BE2C (cell line): ENCODE measurements at places on chromosomes 1 and 21.

DNA sequence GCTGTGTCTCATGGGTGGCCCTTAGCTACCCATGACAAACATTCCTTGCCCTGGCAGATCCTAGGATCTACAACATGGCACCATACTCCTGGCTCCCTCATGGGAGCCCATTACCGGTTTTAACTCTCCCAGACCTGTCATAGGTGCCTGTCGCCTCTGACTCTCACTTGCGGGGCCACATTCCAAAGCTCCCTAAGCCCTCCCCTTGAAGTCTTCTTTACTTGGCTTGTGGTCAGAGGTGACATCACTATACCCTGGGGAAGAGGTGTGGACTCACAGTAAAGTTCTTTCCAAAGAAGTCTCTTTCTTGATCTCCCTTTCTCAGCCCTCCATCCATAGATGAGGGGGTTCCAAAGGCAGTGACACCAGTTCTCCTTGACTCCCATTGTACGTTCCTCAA is 5.4 kb upstream of the SLAMF9 start:
- DNase-seq: no peak

- DNase-seq: no peak
Observed at GRCh38 chr1:113950908-113951307, 21.8 kb downstream of the HIPK1 start.

DNA sequence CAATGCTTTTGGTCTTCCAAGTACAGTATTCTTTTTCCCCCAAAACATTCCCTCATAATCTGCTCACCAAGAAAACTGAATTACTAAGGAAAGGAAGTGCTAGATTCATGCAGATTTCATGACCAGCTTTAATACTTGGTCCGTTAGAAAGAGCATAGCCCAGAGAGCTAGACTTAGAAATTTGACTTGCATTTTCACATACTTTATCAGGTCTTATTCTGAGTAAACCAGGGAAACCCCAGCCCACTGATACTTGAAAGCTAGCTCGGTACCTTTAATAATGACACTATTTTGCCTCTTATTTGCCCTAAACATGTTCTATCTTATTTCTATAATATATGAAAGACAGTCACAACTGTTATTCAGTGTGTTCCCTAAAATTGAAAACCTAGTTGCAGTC is 204.5 kb downstream of the TTLL7 start:
- no peak for DNase-seq

DNA sequence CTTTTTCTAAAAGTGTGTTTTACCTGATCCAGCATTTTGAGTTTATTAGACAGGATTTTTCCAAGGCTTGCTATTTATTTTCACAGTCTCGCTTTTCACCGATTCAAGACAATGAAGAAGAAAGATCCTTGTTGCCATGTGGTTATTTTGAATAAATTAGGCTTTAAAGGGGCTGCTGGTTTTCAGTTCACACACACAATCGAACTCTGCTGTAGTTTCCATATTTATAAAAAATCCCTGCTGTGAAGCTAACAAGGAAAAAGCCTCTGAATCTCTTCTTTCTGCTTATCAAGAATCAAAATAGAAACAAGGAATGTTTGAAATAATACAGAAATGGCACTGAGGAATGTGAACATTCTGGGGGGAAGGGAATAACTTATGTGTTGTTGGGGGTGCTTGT is 102.5 kb upstream of the KAZN start:
- DNase-seq: no peak

DNA sequence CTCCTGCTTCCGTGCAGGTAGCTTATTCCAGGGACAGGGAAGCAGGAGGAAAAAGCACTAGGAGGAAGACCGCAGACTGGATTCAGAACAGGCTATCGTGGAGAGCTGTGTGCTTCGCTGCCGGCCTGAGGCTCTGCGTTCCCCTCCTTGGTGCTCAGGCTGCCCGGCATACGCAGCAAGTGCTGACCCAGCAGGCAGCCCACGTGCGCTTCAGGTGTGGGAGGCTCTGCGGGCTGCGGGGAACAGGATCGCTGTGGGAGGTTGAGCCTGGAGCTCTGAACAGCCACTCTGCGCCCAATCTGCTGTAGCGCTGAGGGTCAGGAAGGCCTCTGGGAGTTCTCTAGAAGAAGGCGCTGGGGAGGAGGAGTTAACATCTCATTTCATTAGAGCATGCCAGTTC is 27.9 kb downstream of the DOP1B start:
- no peak for DNase-seq

DNA sequence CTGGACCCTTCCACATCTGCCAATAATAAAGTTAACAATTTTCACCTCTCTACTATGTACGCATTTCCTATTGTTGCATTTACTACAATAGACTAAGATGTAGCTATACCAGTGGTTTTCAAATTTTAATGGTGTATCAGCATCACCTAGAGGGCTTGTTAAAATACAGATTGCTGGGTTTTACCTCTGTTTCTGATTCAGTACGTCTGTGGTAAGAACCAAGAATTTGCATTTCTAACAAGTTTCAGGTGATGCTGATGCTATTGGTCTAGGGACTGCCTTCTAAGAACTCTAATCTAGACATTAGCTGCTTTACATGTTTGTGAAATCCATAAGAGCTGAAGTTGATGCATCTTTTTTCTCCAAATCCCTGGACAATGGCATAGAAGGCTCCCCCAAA is 59.7 kb downstream of the ERICH3 start:
- DNase-seq: no peak

DNA sequence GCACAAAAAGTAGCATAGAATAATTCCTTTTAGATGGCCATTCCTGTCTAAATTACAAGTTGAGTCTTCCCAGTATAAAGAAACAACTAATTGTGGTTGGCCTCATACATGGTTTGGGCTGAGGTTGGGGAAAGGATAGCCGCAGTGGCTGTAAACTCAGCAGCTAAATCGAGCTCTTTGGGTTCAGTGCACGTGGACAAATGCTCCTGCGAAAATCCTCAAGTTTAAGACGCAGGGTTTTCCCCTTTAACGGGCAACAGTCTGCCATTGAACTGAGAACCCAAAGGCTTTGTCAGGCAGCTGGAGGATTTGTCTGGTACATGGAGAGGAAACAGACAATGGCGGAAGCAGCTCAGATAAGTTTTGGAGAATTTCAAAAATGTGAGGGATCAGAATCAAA is 331.9 kb downstream of the TGFB2 start:
- DNase-seq: no peak

DNA sequence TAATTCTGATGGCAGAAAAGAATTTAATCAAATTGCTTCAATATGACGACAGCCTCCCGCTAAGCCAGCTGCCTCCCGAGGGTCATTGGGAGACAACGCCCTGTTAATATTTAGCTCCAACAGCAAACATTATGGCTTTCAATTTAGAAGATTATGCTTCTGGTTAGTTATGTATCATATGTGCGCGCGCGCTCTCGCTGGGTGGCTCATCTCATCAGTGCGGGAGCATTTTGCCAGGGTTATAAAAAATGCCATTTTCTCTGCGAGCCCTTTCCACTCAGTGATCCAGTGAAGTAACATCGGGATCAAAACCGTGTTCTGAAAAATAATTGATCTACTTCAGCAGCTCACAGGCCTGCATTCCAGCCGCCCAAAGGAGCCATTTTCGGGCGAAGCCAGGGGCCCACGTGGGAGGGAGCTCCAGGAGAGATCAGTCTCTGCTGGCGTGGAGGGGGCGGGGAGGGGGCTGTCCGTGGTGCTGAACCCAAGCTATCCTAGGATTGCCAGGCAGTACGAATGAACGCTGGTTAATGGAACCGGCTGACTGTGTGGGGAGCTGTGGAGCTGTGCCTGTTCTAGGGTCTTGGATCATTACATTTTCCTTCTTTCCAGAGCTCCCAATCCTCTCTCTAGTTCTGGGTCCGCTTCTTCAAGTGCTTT is 219.1 kb upstream of the ZC3H12A start:
- peak; percentile 79 for DNase-seq

- no peak for DNase-seq
Observed at GRCh38 chr1:170707959-170708655, 44.2 kb downstream of the PRRX1 start.

GRCh38 chr1:165903672-165904071 is 76.3 kb downstream of the UCK2 start:
- DNase-seq: no peak

GRCh38 chr1:29849991-29850757 is 613.9 kb downstream of the PTPRU start:
- DNase-seq: no peak

DNA sequence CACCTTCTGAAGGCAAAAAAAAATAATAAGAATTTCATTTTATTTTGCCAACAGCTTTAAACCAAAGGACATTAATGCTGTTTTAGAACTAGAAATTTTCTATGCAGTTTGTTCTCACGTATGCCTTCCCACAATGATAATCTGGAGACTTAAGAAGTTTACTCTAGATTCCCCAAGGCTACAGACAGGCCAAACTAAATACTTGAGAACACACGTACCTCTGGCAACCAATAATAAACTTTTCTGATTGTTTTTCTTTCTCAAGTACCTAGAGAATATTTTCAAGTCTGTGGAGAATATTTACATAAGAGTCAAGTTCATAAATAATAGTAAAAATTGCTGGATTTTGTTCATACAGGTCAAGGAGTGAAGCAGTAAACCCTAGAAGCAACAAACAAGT is 15.9 kb downstream of the CLDN8 start:
- no peak for DNase-seq

- no peak for DNase-seq
Observed at GRCh38 chr1:183048087-183049085, 25.2 kb downstream of the LAMC1 start.

- DNase-seq: no peak
Observed at GRCh38 chr1:175830500-175830899, 87.1 kb upstream of the TNR start.

DNA sequence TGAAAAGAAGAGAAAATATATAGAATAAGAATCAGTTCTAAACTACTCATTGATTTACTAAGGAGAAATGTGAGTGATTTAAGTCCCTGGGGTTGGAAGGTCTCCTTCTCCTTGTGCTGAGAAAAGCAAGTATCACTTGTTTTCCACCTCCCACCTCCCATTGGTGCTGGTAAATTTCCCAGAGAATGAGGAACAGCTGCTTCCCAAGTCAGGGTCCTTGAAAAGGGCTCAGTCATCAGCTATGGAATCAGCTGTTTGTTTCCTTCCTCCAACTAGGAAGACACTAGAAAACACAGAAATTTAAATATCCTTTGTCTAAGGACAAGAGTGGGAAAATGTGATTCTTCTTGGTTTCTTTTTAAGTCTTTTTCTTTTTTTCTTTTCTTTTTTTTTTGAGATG is 131.3 kb upstream of the C1orf21 start:
- DNase-seq: no peak

GRCh38 chr1:248810000-248810726 is 15.6 kb downstream of the SH3BP5L start:
- no peak for DNase-seq

- peak; percentile 70 for DNase-seq
Observed at GRCh38 chr1:204344665-204345355, 14.9 kb downstream of the PLEKHA6 start.

DNA sequence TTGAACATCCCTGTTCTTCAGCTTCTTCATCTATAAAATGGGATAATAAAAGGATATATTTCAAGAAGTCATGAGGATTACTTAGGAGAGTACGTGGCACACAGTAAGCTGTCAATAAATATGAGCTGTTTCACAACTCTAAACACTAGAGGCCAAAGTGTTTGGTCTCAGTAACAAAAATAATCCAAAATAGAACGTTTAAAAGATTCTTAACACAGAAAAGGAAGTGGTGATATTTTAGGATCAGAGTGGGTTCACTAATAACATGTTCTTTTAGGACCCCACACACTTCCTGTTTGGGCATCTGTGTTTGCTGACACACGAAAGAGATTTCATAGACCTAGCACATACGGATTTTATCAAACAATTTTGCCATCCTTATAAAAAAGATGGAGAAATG is 32.9 kb downstream of the TNFSF18 start:
- DNase-seq: no peak

DNA sequence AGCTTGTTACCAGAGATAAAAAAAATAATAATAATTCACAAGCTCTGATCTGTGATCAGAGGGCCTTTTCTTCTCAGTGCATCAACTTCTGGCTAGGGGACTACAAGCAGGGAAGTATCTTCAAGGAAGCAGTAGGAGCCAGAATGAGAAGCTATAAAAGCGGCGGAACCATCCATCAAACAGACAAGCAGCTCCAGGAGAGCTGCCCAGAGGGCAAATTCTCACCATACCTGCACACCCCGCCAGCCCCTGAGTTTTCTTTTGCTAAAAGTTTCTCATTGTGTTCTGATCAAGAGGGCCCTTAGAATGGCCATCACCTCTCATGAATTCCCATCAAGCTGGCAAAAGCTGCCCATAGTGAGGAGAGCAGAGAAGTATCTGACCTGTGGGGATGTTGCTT is 99.4 kb downstream of the SMYD2 start:
- no peak for DNase-seq

GRCh38 chr1:12607263-12607662 is 10.7 kb downstream of the DHRS3 start:
- DNase-seq: no peak

DNA sequence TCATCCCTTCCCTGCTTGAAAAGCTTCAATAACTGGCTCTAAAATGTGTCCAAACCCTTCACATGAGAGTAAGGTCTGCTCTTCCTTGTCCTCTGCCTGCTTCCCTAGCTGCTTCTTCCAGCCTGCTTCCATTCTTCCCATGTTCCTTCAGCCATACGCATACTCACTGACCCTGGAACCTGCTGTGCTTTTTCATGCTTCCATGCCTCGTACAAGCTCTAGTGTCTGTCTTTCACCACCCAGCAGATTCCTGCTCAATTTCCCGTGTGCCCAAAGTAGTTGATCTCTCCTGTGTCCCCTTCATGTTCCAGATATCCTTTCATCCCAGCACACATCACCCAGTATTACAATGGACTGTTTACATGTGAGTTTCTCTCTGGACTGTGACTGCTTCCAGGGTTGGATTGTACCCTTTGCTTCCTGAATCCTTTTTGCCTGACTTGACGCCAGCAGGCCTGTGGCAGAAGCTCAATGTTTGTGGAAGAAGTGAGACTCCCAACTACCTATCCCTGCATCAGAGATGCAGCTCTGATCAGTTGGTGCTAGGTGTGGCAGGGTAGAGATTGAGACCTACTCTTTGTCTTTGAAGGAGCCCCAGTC is 35.9 kb upstream of the RNF19B start:
- no peak for DNase-seq

- DNase-seq: no peak
Observed at GRCh38 chr1:197733324-197733723, 42.0 kb downstream of the DENND1B start.

DNA sequence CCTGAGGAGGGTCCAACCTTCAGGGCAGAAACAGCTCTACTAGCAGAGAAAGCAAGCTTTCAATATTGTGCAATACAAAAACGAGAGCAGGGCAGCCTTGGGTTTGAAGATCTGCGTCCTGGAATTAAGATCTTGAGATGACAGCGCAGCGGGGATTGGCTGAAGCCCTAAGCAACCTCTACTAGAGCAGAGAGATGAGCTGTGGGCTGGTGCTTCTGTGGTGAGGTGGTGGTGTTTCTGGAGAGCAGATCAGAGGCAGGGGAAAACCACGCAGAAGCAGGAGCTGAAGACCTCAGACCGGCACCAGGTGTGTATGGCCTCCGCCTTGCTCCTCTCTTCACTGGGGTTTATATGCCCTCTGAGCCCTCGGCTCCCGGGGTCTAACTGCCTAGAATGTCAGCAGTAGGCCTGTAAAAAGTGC is 12.5 kb downstream of the TRAF3IP3 start:
- DNase-seq: no peak
